Heart right ventricle (tissue), 16 donors: ENCODE measurements at places on chromosomes 2 and 18. TPM values are rescaled to one million over a fixed set of nuclear protein-coding genes. Genes with fewer than 3 reads are reported as not detected.

The ANKRD30B gene
- polyA plus RNA-seq, result not detected

The CYP27A1 gene
- 9.1 TPM for polyA plus RNA-seq

The IL1RN gene
- 0.87 TPM for polyA plus RNA-seq

The ASXL3 gene
- polyA plus RNA-seq, result 0.12 TPM

DNA sequence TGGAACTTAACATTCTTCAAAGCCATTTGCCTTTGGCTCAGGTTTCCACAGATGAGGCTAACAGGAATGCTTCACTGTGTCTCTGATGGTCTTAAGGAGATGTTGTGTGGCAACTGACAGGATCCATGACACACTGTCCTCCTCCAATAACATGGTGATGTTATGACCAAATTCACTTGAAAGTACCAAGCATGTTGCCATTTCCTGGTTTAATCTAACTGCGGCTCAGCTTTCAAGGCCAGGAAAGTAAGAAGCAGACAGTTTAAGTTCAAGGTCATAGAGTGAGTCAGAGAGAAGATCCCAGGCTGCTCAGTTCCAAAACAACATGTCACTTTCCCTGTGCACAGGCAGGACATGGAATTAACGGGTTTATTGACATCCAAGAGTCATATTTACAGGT is 513.6 kb downstream of the STK39 start:
- DNase-seq, result no peak

- no peak for DNase-seq
Observed at GRCh38 chr2:187962538-187962937, 329.1 kb upstream of the GULP1 start.

DNA sequence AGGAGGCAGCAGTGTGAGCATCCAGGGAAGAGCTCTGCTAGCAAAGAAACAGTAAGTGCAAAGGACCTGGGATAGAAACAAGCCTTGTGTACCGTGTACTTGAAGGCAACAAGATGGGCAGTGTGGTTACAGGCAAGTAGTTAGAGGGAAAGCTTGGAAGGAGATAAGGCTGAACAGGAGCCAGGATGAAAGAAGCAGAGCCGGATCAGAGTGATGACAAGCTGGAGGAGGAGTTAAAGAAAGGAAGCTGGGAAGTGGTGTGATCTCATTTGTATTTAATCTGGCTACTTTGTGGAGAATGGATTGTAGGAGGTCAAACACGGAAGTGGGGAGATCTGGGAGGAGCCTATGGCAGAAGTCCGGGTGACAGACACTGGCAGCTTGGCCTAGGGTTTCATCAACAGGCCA is 44.7 kb upstream of the VPS54 start:
- DNase-seq, result no peak
